ENCODE measurements at places on chromosomes 1 and 21.

- no peak for DNase-seq
Measured at GRCh38 chr1:156386949-156387869, 18.2 kb downstream of the RHBG start.

DNA sequence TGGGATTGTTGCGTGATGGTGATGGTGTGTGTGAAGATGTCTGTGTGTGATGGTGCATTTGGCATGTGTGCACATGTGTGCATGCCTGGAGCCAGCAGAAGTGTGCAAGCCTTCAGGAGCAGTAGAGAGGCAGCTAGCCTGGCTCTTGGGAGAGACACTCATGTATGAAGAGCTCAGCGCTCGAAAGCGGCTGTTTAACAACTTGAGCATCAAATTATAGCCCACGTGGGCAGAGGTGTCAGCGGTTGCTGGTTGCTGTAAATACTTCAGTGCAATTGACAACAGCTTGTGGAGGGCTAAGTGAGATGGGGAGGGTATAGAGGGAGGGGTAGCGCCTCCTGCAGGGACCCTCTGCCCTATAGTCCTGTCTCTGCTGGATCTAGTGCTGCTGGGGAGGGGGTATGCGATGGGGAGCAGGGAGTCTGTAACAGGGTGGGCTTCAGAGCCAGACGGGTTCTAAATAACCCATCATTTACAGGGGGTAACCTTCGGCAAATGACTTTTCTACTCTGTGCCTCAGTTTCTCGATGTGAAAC is 21.5 kb downstream of the FOXD2 start:
- no peak for DNase-seq

- no peak for DNase-seq
Measured at GRCh38 chr1:32336591-32336932, 529 bp upstream of the MARCKSL1 start.

GRCh38 chr1:80021891-80022290 is 1015.4 kb upstream of the ADGRL4 start:
- no peak for DNase-seq

- DNase-seq, result no peak
Measured at GRCh38 chr1:27564710-27565649, 39.0 kb downstream of the AHDC1 start.

- no peak for DNase-seq
Measured at GRCh38 chr1:207826557-207827487, 75.0 kb downstream of the CD46 start.

DNA sequence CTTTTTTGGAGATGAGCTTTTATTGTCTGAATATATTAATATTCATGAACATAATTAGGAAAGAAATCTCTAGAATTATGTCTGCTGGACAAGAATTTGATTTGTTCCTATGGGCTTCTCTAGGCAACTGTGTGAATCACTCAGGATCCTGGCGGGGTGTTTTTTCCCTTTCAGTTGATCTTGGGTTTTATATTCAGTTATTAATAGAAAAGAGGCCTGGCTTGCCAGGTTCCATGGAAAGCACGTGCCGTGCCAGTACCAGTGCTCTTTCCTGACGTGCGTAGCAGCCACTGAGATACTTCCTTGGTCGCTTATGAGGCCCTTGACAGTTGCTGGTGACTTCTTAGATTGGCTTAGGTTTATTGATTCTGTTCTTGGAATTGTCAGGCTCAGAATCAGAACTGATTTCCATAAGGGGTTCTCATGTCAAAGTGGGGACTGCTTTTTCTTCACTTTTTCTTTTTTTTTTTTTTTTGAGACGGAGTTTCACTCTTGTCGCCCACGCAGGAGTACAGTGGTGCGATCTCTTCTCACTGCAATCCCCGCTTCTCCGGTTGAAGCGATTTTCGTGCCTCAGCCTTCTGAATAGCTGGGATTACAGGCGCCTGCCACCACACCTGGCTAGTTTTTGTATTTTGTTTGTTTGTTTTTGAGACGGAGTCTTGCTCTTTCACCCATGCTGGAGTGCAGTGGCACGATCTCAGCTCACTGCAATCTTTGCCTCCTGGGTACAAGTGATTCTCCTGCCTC is 48.7 kb upstream of the KIF1B start:
- DNase-seq, result no peak

- no peak for DNase-seq
Measured at GRCh38 chr1:224617410-224618355, 1.6 kb downstream of the CNIH3 start.

DNA sequence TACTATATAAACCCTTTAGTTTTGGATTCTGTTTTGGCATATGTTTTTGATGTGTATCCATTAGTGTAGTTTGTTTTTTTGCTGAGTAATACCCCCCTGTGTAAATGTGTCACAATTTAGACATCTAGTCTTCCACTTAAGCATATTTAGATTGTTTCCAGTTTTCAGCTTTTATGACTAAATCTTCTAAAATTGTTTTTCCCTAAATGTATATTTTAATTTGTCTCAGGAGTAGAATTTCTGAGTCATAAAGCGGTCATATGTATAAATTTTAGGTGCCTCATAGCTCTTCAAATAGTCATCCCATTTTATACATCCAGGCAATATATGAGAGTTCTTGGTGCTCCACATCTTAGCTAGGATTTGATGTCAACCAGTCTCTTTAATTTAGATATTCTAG is 1348.0 kb downstream of the MRPL39 start:
- no peak for DNase-seq

DNA sequence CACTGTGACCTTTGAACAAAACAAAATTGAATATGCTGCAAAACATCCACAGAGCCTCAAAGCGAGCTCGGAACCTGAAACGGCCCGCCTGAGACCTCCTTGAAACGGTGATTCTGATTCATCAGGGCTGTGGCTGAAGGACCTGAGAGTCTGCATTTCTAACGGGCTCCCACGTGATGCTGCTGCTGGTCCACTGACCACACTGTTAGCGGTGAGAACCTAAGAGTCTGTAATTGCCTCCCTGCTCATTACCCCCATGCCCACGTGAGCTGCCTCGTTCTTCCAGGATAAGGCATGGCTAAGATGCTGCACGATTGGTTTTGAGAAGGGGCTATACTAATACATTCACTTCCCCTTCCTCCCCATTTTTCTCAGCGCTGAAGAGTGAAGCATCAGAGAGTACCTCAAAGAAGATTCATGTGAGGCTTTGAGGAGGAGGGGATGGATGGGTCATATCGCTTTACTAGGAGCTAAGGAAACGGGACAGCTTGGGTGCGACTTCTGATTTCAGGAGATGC is 9.7 kb downstream of the TLR5 start:
- DNase-seq, result no peak

GRCh38 chr1:237759377-237759776 is 131.3 kb downstream of the ZP4 start:
- no peak for DNase-seq

- DNase-seq, result no peak
Measured at GRCh38 chr1:184504040-184504954, 117.5 kb downstream of the C1orf21 start.

- no peak for DNase-seq
Measured at GRCh38 chr1:233361876-233362275, 34.4 kb downstream of the MAP3K21 start.

DNA sequence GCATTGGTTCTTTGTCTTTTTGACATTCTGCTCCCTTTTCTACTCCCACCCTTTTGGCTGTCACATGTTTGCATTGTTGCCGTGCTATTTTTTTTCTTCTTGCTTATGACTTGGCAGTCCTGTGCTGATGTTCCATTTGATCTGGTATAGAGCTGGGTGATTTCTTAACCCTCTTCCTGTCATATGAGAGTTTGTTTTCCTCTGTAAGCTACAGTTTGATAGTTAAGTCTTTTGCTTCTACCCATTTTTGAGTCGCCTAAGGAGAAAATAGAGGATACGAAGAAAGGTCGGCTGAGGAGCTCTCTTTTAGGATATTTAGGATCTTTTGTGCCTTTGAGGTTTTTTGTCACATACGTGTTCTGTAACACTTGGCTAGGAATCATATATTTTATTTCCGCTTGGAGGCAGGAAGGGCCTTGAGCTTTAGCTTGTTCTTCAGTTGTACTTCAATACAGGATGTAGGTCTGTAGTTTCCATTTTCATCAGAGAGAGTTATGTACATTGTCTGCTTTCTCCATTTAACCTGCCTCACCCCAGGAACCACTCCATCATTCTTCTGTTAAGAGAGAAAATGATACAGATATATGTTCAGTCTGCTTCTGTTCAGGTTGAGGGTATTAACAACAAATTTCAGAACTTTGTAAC is 150.7 kb downstream of the BACH1 start:
- DNase-seq, result no peak

DNA sequence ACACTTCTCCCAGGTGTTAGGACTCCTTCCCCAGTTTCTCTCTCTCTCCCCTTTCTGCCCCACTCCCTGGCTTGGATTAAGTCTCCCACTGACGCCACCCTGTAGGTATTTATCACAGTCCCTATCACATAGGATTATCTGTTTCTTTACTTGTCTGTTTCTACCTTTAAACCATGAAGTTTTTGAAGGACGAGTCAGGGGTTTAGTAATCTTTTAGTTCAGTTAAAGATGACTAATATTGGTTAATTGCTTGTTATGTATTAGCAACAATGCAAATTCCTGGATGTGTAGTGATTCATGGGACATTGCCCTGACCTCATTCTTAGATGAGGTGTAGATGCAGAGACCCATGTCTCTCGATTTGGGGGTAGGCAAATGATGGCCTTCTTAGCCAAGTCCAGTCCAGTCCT is 6.4 kb downstream of the LAMC1 start:
- DNase-seq, result no peak

DNA sequence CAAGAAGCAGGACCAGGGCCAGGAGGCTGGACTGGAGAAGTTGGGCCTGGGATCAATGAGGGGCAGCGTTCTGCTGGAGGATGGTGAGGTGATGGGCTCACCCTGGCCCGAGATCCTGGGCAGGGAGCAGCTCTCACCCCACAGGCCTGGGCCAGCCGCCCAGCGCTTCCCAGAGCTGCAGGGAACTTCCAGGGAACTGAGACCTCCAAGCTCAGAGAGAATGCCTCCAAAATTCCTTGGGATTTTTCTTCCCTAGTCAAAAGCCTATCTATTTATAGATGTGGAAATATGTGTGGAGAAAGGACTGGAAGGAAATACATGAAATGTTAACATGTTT is 121.2 kb downstream of the SPSB1 start:
- DNase-seq, result no peak

DNA sequence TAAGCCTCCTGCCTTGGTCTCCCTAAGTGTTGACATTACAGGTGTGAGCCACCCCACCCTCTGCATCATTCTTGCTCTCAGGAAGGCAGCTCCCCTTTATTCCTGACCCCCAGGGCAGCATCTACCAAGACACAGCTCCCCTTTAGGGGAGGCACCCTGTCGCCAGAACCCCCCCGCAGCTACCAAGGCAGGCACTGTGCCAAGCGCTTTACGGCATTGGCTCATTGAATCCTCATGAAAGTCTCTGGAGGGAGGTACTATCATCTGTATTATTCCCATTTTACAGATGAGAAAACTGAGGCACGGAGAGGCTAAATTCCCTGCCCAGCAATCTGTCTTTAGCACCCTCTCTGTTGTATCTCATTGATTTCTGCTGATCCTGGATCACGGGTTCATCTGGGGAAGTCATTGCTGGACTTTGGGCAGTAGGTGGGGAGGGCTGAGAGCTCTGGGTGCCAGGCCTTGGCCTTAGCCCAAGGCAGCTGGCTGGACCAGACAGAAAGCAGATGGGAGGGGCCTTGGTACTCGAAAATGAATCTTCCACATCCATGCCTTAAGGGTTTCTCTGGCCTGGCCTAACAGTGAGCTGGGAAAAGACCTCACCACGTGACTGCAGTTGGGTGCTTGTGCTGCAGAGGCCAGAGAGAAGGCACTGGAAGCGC is 5.9 kb downstream of the PLOD1 start:
- DNase-seq, result no peak

DNA sequence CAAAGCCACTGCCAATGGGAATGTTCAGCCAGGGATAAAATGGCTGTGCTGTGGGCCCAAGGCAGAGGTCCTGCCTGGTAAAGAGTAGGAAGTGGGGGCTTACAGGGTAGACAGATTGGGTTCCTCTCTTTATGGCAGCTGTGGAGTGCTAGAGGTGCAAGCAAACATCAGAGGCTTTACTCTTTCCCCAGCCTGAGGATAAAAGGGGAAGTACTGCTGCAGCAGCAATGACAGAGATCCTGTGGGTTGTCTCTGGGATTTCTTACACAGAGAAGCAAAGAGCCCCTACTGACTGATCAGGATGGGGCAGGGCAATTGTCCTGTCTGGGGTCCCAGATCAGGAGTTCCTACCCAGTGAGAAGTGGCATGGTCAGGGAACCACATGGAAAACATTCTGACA is 54.2 kb downstream of the DRAM2 start:
- DNase-seq, result no peak

GRCh38 chr21:34877485-34878128 is 171.5 kb downstream of the RUNX1 start:
- DNase-seq, result no peak

DNA sequence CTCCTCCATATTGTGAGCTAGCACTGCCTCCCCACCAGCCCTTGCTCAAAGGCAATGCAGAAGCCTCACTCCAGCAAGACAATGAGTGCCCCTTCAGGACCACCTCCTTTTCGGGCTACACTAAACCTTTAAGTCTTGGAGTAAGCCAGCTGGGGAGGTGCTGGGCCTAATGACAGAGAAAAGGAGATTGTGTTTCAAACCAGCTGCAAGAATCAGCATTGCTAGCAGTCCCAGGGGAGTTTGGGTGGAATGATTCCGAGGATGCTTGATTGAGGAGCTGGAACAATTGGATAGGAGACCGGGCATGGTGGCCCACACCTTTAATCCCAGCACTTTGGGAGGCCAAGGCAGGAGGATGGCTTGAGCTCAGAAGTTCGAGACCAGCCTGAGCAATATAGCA is 54.1 kb upstream of the GPR37L1 start:
- DNase-seq, result no peak

- no peak for DNase-seq
Measured at GRCh38 chr1:220957233-220957605, 78.0 kb downstream of the HLX start.

- DNase-seq, result no peak
Measured at GRCh38 chr1:197444755-197445154, 176.7 kb downstream of the CRB1 start.

GRCh38 chr1:36203554-36204346 is 20.5 kb upstream of the THRAP3 start:
- no peak for DNase-seq

DNA sequence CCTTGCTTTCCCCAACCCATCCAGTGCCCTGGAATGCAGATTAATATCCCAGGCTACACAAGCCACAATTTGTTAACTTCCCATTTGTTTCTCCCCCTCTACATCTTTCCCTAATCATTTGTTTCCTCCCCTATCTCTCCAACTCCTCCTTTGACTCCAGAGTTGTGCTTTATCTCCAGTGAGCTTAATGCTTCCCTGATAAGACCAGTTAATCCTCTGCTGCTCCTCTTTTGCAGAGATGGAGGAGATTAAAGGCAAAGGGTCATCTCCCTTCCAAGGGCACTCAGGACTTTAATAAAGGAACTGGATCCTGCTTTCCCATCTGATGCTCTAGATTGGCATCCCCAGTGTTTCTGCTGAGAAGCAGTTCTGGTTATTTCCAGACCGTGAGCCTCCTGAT is 7.1 kb downstream of the FAM78B start:
- no peak for DNase-seq

GRCh38 chr1:206676499-206676898 is 8.2 kb upstream of the MAPKAPK2 start:
- no peak for DNase-seq

GRCh38 chr1:235022981-235023710 is 105.5 kb downstream of the TOMM20 start:
- no peak for DNase-seq

GRCh38 chr1:101128211-101128727 is 102.7 kb upstream of the DPH5 start:
- DNase-seq, result peak; percentile 66

GRCh38 chr1:108816049-108816893 is 40.6 kb downstream of the AKNAD1 start:
- DNase-seq, result no peak

- DNase-seq, result no peak
Measured at GRCh38 chr1:235783148-235783776, 83.4 kb downstream of the LYST start.

GRCh38 chr1:69414574-69414973 is 153.1 kb upstream of the LRRC7 start:
- DNase-seq, result no peak
